ENCODE measurements at places on chromosomes 11 and 22.

GRCh38 chr11:7677071-7677470 lies 3.8 kb upstream of the CYB5R2 start:
- no peak for DNase-seq

DNA sequence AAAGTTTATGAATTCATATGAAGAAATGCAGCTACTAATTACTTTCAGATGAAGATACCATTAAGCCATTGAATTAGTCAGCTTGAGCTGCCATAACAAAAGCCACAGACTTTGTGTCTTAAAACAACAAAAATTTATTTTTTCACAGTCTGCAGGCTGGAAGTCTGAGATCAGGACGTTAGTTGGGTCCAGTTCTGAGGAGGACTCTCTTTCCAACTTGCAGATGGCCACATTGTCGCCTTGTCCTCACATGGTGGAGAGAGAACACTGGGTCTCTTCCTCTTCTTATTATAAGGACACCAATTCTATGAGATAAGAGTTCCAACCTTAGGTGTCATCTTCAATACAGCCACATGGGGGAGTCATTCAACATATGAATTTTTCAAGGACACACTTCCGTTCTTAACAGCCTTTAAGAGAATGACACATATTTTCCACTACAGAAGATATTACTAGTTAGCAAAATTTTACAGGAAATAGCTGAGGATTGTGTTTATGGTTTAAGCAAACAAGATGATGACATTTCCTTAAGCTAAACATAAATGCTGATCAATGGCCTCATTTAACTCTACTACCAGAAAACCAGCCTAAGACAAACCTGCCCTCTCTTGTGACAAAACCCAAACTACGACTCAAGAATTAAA lies 56.0 kb downstream of the DCUN1D5 start:
- peak; percentile 52 for DNase-seq

GRCh38 chr11:133913761-133914160 lies 43.0 kb downstream of the IGSF9B start:
- no peak for DNase-seq

DNA sequence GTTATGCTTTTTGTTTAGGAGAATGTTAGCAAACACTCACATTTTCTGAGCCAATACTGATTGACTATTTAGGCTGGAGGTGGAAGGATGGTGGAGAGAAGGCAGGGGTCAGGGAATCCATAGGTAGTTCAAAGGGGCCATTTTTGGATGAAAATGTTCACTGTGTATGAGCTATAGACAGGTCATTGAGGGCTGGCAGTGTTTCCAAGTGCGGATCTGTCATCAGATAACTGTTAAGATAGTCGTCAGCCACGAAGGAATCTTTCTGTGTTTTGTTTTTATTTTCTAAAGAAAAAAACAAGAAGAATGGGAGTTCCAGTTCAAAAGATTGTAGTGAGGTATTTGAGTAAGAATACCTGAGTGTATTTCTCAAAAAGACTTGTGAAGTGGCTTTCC lies 3.1 kb downstream of the KCNJ5 start:
- no peak for DNase-seq
